Nephron progenitor cell (in vitro differentiated cells): ENCODE measurements at places on chromosomes 11 and 22.

GRCh38 chr11:105183426-105183825 is 43.9 kb upstream of the CARD18 start:
- H3K36me3 ChIP-seq = no peaks in the 10 kb centered on the region
- no peak overlapping the region for H3K27ac ChIP-seq
- peaks cover 3% of the 10 kb centered on the region for H3K27me3 ChIP-seq

DNA sequence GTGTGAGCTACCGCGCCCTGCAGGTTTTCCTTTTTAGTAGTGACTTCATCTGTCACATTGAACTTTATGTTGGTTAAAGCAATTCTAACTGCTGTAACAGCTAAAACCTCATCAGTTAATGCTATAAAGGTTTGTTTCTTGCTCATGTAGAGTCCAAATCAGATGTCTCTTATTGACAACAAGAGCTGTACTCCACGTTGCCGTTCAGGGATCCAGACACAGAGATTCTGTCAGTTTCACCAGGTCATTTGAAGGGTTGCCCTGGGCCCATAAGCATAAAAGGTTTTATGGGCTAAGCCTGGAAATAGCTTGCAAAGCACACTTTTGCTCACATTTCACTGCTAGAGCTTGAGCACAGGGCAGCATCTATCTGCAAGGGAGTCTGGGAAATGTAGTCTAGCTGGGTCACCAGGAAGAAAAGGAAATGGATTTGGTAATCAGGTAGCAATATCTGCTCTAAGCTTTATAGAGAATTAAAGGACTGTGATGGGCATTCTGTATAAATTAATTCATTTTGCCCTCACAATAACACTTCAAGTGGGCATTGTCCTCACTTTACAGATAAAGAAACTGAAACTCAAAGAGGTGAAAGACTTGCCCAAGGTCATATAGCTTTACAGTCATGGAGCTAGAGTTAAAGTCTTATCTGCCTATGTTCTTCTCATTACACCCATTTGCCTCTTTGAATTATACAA is 25.2 kb upstream of the PTPRJ start:
- no peak for DNase-seq
- H3K36me3 ChIP-seq = no peaks in the 10 kb centered on the region
- H3K4me3 ChIP-seq = no peak overlapping the region
- peaks cover 18% of the 10 kb centered on the region for H3K4me1 ChIP-seq
- no peak overlapping the region for H3K27ac ChIP-seq
- no peaks in the 10 kb centered on the region for H3K27me3 ChIP-seq

DNA sequence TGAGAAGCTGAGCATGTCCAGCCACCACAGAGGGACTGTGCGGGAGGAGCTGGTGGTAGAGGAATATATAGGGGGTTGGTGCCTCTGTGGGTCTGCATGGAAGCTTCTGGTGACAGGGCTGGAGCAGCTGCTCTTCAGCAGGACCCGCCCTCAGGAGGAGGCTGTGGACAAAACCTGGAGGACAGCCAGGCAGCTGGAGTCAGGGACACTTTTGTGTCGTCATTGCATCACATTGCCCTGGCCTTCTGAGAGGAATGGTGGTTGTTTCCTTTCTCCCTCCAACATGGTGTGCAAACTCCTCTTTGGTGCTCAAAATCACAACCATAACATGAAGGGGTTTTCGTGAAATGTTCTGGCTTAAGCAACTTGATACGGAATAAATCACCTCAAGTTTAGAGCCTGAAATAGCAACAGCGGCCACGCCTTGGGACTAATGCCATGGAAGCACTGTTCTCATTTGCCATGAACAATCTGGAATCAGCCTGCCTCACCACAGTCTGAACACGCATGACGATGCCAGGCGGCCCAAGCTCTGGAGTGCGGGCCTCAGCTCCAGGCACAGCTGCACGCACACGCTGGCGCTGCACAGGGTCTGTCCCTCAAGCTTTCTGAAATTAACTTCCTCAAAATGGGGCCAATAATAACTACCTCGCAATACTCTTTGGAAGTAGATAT is 17.1 kb upstream of the CSRP3 start:
- H3K27ac ChIP-seq = no peak overlapping the region
- H3K4me1 ChIP-seq = peaks cover 5% of the 10 kb centered on the region
- H3K36me3 ChIP-seq = peaks cover 10% of the 10 kb centered on the region
- no peak for DNase-seq
- H3K4me3 ChIP-seq = no peak overlapping the region

GRCh38 chr11:33919645-33920044 is 27.8 kb upstream of the LMO2 start:
- H3K36me3 ChIP-seq = no peaks in the 10 kb centered on the region
- peaks cover 10% of the 10 kb centered on the region for H3K27me3 ChIP-seq
- no peak for DNase-seq
- no peak overlapping the region for H3K27ac ChIP-seq
- H3K4me3 ChIP-seq = no peak overlapping the region
- H3K4me1 ChIP-seq = no peaks in the 10 kb centered on the region

DNA sequence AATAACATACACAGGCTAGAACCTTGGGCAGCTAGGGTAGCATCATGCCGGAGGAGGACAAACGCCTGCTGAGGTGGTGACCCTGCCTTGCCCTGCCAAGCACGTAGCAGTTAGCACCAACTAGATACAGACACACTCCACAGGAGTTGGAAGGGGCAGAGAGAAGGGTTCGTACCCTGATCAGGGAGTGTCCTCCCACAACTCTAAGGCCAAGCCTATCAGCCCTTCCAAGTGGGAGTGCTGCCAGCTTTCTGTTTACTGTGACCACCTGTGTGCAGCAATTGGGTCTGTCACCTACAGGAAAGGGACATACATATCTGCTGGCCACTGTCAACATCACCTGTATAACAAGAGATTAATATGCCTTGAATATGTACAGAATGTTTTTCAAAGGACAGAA is 1.9 kb upstream of the THAP7 start:
- H3K4me1 ChIP-seq = peaks cover 47% of the 10 kb centered on the region
- H3K27ac ChIP-seq = no peak overlapping the region
- H3K36me3 ChIP-seq = peaks cover 15% of the 10 kb centered on the region
- H3K4me3 ChIP-seq = peak overlapping the region; percentile 97
